Right lung (tissue), 10 donors: ENCODE measurements at places on chromosomes 5 and 9. TPM values are rescaled to one million over a fixed set of nuclear protein-coding genes. Genes with fewer than 3 reads are reported as not detected.

Gene PCDHB14
- 9.3 TPM for polyA plus RNA-seq

Gene DAB2
- polyA plus RNA-seq: 113 TPM

Gene SLIT3
- polyA plus RNA-seq: 39.5 TPM

Gene FLT4
- 43.9 TPM for polyA plus RNA-seq

Gene NOXA1
- 8.4 TPM for polyA plus RNA-seq

Gene LCN15
- polyA plus RNA-seq: 0.10 TPM

Gene TMEM252
- 2.0 TPM for polyA plus RNA-seq

- DNase-seq: no peak
Observed at GRCh38 chr5:63573380-63573779, 388.9 kb downstream of the HTR1A start.

DNA sequence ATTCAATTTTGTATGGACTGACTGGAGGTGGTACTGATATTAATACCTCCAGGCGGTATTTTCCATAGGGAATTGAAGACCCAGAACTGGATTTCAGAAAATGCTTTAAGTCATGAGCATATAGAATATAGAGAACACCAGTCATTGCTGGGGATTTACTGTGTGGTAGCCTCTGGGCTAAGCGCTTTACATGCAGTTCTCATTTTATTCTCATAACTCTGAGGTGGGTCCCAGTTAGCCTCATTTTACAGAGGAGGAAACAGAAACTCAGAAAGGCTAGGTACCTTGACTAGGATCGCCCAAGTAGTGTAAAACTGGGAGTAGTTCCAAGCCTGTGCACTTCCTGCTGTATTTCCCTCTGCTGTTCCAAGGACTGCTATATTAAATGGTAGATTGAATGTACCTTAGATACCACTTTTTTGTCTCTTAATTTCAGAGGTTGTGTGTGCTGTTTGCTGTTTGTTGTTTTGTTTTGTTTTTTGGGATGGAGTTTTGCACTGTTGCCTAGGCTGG lies 13.8 kb downstream of the SLC44A1 start:
- no peak for DNase-seq

DNA sequence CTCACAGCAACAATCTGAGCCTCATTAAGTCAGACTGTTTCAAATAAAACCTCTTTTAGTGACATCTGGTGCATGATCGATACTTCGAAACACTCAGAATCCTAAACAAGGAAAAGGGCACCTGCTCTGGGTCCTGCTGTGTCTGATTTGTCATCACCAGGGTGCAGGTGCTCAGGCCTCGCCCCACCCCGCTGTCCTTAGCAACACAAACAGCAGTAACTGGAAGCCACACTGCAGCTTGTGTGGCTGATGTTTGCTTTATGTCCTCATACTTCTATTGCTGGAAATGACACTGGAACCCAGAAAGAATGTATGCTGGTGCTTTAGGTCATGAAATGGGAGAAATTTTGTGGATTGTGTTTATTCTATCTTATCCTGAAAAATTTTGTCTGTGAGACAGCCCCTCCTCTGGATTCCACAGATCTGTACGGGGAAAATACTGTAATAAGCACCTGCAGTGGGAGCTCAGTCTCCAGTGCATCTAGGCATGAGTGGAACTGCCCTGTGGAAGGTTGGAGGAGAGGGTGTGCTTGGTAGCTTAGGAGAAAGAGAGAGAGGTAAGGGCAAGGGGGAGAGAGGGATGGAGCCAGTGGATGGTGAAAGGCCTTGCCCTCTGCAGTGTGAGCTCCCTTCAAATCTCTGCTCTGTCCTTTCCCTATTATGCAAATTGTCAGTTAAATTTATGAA lies 284.2 kb downstream of the SMARCA2 start:
- DNase-seq: peak; percentile 35

DNA sequence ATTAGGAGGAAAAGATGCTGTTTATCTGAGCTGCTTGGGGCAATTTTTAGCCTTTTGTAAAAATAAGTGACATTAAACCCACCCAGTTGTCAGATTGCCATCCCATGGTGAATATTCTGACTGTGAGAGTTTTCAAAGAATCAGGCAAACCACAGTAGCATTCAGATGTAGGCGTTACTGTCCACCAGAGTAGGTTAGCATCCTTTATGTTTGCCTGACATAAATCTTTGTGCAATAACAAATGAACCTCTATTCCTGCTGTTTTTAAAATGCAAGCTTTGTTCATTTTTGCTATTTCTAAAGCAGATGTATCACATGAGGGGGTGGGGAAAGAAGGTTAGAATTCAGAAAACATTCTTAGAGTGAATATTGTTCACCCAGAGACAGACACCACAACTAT lies 427.8 kb downstream of the CDH9 start:
- no peak for DNase-seq

DNA sequence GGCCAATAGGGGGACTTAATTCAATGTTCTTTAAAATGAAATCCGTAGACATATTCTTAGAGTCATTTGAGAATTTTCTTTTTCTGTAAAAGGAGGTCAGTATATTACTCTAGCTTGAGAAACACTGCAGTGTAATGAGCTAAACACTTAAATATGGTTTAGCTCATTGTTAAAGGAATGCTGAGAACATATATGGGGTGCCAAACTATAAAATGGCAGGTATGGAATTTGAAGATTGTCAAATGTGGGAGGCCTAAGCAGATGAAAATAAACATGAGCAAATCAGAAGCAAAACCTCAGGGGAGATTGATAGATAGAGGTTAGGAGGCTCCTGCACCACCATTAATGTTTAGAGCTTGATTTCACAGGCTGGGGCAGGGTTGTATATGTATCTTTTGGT lies 57.9 kb downstream of the STX17 start:
- DNase-seq: no peak

DNA sequence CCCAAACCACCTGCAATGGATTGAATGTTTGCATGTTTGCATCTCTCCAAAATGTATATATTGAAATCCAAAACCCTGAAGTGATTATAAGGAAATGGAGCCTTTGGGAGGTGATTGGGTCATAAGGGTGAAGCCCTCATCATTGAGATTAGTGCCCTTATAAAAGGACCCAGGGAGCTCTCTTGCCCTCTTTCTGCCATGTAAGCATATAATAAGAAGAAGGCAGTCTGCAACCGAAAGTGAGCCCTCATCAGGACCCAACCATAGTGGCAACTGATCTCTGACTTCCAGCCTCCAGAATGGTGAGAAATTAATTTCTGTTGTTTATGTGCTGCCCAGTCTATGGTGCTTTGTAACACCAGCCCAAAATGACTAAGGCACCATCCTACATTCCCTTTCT lies 115.7 kb upstream of the EFNA5 start:
- no peak for DNase-seq

DNA sequence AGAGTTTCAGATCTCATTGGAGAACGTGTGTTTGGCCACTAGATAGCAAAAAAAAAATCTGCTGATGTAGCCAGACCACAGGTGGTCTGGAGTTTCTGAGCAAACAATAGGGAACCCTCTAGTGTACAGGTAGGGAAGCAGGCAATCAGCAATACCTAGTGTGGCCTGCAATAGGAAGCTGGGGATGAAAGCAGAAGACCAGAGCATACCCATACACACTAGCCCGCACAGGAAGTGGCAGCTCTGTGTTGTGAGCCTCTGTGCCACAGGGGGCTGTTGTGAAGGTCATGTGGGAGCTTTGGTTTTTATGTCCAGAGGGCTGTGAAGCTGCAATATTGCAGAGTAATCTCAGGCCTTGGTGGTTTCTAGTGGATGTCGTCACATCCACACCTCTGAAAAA lies 81.2 kb downstream of the MTAP start:
- no peak for DNase-seq

GRCh38 chr5:150529555-150529954 lies 21.6 kb downstream of the NDST1 start:
- DNase-seq: no peak

- DNase-seq: no peak
Observed at GRCh38 chr9:14769230-14769571, 46.7 kb upstream of the CER1 start.

- no peak for DNase-seq
Observed at GRCh38 chr5:128380337-128380736, 157.7 kb downstream of the FBN2 start.

DNA sequence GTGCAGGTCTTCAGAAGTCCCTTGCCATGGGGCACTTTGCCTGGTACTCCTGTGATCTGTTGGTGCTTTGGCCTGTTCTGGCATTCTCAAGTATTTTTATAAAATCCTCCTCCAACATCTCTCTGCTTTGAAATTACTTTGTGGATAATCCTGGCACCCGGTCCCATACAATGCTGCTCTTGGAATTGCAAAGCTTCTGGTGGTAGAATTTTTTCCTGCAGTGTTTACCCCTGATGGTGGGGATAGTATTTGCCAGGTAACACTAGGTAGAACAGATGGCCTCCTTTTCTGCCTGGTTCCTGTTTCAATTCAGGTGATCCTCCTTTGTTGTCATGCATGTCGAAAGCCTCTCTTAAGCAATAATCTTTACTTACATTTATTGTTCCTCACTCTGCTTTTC lies 109.8 kb upstream of the ATP10B start:
- DNase-seq: no peak

DNA sequence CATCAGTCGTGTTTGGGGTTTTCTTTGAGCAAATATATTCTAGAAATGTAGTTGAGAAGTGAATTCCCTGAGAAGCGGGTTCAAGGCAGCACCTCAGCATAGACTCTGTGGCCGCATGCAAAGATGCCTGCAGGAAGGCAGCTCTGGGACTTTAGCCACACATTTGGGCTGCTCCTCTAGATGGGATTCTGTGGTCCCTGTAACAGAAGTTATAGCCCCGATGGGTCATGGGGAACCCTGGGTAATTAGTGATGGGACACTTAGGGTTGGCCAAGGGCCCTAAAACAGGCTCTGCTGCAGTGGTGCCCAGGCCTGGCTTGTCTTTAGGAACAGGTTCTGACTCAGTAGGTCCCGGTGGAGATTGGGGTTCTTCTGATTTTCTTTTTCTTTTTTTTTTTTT lies 36.8 kb downstream of the PHF2 start:
- DNase-seq: no peak

DNA sequence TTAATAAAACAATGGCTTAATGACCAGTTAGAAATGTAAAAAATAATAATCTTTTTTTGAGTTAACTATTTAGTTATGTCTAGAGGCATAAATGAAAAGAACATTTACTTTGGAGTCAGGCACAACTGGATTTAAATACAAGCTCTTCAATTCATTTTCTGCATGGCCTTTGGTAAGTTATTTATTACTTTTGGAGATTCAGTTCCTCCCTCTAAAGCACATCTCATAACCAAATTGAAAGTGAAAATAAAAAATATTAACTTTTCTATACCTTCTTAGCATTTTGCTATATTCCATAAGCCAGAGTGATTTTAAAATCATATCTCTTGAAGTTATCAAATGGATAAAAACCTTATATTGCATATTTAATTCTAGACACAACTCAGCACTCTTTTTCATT lies 434.9 kb upstream of the SMARCA2 start:
- DNase-seq: no peak
